HuH-7.5 (cell line): ENCODE measurements at places on chromosomes 3 and 15.

GRCh38 chr15:59255680-59256336, 49.2 kb downstream of the LDHAL6B start:
- no peak for DNase-seq

DNA sequence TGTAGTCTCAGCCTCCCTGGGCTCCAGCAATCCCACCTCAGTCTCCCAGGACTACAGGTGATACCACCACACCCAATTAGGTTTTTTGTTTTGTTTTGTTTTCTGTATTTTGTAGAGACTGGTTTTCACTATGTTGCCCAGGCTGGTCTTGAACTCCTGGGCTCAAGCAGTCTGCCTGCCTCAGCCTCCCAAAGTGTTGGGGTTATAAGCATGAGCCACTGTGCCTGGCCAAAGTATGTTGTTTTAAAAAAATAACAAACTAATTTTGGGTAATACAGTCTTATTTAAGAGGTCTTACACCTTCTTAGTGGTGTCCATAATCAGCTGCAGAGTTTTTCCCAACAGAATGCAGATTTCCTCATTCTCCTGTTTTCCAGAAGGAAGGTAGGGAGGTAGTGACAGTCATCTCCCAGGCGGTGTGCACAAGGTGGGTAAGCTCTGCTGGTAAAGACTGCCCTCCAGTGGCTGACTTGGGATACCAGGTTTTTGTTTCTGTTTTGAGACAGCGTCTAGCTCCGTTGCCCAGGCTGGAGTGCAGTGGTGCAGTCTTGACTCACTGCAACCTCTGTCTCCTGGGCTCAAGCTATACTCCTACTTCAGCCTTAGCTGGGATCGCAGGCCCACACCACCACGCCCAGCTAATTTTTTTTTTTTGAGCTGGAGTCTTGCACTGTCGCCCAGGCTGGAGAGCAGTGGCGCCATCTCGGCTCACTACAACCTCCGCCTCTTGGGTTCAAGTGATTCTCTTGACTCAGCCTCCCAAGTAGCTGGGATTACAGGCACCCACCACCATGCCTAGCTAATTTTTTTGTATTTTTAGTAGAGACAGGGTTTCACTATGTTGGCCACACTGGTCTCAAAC, 58.4 kb downstream of the MAP6D1 start:
- peak; percentile 69 for DNase-seq

DNA sequence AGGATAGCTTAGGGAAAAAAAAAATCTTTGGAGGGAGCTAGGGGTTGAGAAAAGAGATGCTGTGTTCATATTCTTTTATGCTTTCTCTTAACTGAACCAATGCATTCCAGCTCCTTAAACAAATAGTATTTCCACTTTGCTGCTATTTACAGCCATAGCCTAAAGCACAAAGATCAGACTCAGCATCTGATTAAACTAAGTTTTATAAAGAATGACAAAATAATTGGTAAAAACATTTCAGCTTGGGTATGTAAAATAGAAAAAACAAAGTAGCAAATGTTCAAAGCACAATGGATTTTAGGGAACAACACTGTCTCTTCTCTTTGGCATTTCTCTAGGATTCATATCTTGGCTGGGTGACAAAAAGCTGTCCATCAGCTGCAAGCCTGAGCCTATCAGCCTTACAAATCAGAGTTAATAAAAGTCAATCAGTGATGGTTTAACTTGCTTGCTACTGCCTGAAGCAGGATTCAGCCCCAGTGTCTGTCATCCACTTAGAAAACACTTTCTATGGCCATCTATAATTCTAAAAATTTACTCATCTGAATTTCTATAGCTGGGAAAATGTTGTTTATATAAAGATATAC, 232.1 kb upstream of the CDIN1 start:
- DNase-seq, result no peak

- no peak for DNase-seq
Observed at GRCh38 chr3:7436542-7436941, 575.6 kb downstream of the GRM7 start.

DNA sequence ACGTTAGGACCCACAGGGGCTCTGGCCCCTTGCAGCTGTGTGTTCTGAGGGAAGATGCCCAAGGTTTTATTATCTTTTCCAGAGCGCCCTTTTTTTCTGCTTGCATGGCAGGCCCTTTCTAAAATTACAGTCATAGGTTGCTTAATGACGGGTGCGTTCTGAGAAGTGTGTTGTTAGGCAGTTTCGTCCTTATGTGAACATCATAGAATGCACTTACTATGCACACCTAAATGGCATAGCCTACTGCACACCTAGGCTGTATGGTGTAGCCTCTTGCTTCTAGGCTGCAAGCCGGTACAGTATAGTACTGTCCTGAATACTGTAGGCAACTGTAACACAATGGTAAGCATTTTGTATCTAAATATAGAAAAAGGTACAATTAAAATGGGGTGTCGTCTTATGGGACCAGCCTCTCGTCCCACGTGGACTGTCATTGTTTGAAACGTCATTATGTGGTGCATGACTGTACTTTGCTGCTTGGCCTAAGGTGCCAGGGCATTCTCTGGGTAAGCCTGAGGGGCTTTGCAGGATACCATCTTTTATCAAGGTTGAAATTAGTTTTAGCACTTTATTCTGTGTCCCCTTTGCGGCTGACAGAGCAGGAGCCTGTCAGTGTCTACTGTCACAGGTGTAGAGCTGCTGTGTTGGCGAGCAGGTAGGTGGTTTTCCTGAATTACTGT, 10.9 kb downstream of the KLF13 start:
- no peak for DNase-seq

GRCh38 chr3:143484846-143485512, 363.3 kb downstream of the SLC9A9 start:
- no peak for DNase-seq

GRCh38 chr15:80098341-80098740, 38.9 kb downstream of the ZFAND6 start:
- DNase-seq, result no peak

GRCh38 chr15:71975816-71976150, 142.2 kb downstream of the MYO9A start:
- no peak for DNase-seq

DNA sequence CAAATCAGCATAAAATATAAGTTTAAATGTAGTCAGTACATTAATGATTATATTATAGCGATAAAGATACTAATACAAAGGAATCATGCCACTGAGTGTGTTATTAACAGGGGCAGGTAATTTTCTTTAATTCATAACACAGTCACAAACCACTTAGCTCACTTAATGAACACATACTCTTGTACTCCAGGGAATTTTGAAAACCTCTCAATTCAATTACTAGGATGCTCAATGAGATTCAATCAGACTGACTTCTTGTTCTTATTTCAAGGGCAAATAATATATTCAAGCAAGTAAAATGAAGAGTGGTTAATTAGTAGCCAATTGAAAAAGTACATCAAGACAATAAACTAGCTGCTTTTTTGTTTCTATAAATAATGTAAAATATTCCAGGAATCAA, 5.8 kb upstream of the SUCNR1 start:
- DNase-seq, result no peak

GRCh38 chr3:187746442-187747281, 1.4 kb upstream of the BCL6 start:
- DNase-seq, result no peak

- DNase-seq, result no peak
Observed at GRCh38 chr3:33089515-33089914, 7.4 kb downstream of the GLB1 start.

DNA sequence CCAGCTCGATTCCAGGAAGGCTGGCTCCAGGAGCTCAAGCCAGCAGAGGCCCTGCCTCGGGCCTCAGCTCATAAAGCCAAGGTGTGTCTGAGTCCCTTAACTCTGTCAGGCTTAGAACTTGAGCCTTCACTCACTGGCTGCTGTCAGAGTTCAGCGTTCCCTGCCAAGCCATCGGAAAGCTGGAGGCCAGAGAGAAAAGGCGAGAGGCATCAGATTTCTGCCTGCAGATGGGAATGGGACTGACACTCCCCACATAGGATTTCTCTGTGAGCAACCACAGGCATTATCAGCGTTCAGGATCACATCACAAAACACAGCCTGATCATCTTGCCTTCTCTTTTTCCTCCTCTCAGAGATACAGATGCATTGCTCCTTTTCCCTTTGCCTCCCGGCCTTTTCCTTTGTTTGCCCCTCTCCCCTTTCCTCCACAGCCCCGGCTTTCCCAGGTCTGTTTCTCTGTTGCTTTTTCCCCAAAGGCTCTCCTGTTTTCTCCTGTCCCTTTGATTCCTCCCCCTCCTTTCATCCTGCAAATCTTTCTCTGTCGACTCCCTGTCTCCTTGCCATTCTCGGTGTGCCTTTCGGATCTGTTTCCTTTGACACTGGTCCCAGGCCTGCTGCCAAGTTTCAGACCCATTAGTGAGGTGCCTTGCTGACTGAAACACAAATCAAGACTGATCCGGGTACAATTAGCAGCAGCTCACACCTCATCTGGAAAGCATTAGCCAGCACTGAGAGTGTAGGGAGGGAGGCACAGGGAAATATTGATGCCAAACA, 44.5 kb upstream of the BOC start:
- no peak for DNase-seq

DNA sequence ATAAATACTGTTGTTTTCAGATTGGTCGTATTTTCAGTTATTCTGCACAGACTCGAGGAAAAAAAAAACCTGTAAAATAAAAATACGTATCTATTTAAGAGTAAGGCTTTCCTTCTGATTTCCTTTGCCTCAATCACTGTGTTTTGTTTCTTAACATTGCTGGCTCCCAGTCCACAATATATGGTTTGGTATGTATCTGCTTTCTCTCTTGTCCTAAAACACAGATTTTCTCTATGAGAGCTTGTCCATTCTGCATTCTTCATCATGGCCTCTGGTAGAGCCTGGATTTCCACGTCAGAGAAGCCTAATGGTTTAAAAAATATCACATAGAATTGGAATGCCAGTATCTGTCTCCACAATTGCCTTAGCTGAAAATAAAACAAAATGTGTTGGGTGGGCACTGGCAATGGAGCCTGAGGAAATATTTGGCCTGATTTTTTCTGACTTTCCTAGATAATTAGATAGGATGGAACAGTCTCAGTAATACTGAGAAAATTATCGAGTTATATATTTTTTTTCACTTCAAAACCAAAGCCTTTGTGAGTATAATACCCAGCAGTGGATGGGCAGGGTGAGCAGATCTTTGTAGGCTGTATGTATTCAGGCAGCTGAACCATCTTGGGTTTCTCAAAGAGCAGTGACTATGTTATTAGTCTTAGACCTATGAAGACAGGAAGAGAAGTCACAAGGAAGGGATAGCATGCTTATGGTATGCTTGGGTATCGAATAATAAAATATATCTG, 1.9 kb downstream of the CD200 start:
- no peak for DNase-seq

DNA sequence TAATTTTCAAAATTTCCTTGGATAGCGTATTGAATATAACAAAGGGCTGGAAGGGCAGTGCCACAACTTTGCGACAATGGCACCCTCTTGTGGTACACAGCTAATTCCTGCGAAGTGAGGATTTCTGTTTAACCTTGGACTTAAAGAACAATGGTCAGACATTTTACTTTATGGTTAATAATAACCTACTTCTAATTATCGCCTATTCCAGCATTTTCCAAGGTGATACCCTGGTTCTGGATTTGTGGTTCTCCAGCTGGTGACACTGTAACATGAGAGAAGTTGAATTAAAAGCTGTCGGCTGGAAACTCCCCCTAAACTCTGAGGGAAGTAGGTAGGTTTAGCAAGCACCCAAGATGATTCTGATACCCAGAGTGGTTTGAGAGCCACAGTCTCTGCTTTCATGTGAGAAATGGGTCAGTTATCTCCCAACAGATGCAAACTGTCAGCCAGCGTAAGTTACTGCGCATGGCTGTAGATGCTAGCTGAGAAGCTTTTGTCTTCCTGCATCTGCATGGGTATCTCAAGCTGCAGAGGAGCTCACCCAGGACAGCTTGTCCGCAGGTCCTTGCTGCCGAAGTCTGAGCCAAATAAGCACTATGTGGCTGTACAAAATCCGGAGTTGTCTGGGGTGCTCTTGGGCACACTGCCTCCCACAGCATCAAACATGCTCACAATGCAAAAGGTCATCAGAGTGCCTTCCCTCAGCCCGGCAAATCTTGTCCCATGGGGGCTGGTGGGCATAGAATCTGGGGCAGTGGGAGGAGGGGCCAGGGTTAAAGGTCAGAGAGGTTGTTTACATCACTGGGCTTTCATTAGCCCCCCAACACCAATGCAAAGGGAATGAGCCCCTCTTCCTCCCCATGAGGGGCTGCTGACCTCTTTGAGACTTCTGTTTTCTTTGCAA, 6.6 kb upstream of the CHSY1 start:
- peak; percentile 61 for DNase-seq

- DNase-seq, result no peak
Observed at GRCh38 chr3:48856469-48856868, 8.8 kb upstream of the PRKAR2A start.

DNA sequence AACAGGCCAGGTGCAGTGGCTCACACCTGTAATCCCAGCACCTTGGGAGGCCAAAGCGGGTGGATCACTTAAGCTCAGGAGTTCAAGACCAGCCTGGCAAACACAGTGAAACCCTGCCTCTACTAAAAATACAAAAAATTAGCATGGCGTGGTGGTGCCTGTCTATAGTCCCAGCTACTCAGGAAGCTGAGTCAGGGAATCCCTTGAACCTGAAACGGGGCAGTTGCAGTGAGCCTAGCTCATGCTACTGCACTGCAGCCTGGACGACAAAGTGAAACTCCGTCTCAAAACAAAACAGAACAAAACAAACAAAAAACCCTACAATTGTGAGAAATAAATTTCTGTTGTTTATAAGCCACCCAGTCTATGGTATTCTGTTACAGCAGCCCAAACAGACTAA, 94.7 kb downstream of the PIK3CB start:
- DNase-seq, result no peak

- DNase-seq, result peak; percentile 77
Observed at GRCh38 chr3:32177702-32178198, 60.7 kb upstream of the CMTM8 start.

DNA sequence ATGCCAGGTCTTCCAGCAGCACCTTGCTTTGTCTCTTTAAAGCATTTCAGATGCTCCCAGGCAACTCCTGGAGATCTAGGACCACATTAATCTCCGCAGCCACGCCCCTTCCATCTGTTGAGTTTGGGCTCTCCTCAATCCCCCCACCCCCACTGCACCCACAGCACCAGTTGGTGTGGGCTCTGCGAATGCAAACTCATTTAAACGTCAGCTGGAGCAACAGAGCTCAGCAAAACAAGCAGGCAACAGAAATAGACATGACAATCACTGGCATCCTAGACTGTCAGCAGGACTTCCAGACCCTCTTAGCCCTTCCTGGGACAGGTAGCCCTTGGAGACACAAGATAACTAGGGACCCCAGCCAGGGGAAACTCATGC, 106.9 kb downstream of the LSM3 start:
- DNase-seq, result no peak

DNA sequence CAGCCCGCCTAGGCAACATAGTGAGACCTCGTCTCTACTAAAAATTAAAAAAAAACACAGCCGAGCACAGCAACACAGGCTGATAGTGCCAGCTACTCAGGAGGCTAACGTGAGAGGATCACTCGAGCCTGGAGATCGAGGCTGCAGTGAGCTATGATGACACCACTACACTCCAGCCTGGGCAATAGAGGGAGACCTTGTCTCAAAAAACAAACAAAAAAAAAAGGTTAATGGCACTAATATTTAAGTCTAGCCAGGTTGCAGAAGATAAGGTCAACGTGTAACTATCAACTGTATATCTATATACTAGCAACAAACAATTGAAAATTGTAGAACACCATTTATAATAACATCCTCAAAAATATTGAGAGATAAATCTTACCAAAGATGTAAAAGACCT, 75.1 kb downstream of the MYO9A start:
- no peak for DNase-seq
